ENCODE measurements at places on chromosomes 7 and 10. TPM values are rescaled to one million over a fixed set of nuclear protein-coding genes. Genes with fewer than 3 reads are reported as not detected.

The MEPCE gene
- 30.2 TPM for total RNA-seq

The CALHM1 gene
- total RNA-seq, result not detected

The PRKCQ gene
- total RNA-seq, result 70.7 TPM

The SH2D4B gene
- total RNA-seq, result not detected

The NIPSNAP2 gene
- 234 TPM for total RNA-seq

The HTR7 gene
- total RNA-seq, result 0.85 TPM

The MACC1 gene
- not detected for total RNA-seq

The SPDYE8 gene
- total RNA-seq, result not detected

The FXYD4 gene
- not detected for total RNA-seq

The KLF14 gene
- 0.41 TPM for total RNA-seq

The PSD gene
- total RNA-seq, result not detected

The IDI2 gene
- 43.7 TPM for total RNA-seq

The ASAH2B gene
- total RNA-seq, result 0.32 TPM

The AGBL3 gene
- 1.9 TPM for total RNA-seq

The NKX6-2 gene
- not detected for total RNA-seq

The NKX2-3 gene
- total RNA-seq, result not detected

The RPEL1 gene
- total RNA-seq, result not detected

The TBX20 gene
- total RNA-seq, result not detected

The MPP7 gene
- 4.4 TPM for total RNA-seq

The PTPRN2 gene
- 0.66 TPM for total RNA-seq

The PDIA4 gene
- 10.8 TPM for total RNA-seq

The RELN gene
- total RNA-seq, result not detected

The ORAI2 gene
- total RNA-seq, result 2.5 TPM

The TYW1B gene
- total RNA-seq, result 2.7 TPM

The MMD2 gene
- not detected for total RNA-seq

Measured in gastrocnemius medialis (tissue), 4 donors.